ENCODE measurements at places on chromosomes 12 and 14. TPM values are rescaled to one million over a fixed set of nuclear protein-coding genes. Genes with fewer than 3 reads are reported as not detected.

IFNG-AS1 gene
- total RNA-seq, result not detected

DNA sequence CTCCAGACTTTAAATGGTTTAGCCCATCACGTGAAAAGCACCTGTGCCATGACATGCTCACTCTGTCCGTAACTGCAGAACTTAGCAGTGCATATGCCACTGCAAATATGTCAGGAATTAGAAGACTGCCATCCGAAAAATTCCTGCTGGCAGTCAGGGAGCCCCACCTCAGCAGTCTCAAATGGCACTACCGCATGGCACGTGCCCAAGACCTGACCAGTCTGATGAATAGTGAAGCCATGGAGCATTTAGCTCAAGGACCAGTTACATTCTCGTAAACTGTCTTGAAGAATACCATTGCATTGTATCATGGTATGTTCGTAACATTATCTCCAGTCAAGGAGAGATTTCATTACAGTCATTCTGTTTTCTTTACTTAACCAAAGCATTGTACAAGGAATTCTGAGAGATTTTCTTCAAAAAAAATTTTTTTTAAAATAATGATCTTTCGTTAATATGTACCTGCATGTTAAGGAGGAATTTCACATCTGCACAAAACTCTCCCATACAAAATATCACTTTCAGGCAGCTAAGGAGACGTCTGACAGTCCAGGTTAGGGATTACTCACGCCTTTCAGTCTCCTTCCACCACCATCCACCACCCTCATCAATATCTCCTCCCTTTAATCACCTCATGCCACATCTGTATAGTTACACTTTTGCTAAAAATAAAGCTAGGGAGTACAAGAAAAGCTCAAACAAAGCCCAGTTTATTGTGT lies 138.5 kb downstream of the ANO2 start:
- DNase-seq, result peak; percentile 26

CRACR2A gene
- 6.7 TPM for total RNA-seq

- no peak for DNase-seq
Observed at GRCh38 chr14:93964820-93965286, 11.5 kb downstream of the ASB2 start.

DNA sequence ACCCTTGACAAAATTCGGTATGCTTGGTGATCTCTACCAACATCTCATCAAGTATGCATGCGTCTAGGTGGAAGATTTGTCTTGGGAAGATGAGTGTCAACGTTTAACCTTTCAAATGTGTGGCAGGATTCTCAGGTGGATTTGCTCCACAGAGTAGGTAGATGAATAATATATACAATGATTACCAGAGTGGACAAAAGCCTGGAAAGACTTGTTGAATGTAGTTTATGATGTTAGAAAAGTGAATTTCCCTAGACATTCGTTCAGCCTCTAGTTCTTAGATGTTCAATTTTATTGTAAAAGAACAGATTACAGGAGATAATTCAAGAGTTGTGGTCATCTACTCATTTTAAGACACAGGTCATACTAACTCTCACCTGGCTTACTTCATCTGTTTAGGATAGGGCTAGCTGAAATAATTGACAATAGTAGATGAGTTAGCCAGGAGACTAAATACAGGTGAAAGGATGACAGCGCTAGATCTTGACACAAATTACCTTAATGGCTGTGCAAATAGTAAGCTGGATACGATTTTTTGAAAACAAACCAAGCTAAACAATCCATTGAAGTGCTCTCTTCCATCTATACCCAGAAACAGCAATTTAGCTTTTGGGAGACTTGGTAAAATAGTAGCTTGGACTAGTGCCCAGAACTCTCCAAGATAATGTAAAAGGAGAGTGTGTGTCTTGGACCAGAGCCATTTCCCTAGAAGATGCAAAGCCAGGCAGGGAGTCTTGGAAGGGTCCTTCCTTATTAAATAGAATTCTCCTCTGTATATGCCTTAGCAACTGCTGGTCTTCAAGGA lies 168.0 kb downstream of the DACT1 start:
- DNase-seq, result no peak

RASSF8 gene
- 26.6 TPM for total RNA-seq

GRCh38 chr12:1474041-1474573 lies 120.3 kb downstream of the FBXL14 start:
- peak; percentile 99 for DNase-seq

DNA sequence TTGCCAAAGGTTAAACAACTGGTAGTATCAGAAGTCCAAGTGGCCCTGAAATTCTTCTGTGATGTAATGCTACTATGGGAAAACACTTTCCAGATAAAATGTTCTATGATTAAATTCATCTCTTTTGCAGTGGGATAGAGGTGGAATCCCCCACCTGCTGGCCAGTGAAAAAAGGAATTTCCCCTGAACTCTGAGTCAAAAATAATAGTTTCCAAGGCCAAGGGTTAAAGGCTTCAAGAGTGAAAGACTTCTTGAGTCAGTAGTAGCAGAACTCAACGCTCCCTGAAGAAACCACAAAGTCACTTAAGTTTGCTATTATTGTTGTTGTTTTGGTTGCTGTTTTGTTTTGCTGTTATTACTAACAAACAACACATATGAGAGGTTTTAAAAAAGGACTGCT lies 330.8 kb downstream of the SOX5 start:
- DNase-seq, result no peak

DNA sequence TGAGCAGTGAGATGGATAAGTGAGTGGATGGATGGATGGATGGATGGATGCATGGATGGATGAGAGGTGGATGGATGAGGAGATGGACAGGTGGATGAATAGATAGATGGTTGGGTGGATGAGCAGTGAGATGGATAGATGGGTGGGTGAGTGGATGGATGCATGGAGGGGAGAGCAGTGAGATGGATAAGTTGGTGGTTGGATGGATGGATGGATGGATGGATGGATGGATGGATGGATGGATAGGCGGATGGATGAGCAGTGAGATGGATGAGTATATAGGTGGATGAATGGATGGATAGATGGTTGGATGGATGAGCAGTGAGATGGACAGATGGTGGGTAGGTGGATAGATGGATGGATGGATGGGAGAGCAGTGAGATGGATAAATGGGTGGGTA lies 30.6 kb downstream of the LRRC74A start:
- no peak for DNase-seq

GRCh38 chr12:131002216-131002631 lies 48.5 kb downstream of the ADGRD1 start:
- DNase-seq, result no peak

FGF6 gene
- total RNA-seq, result not detected

OTOGL gene
- 0.34 TPM for total RNA-seq

SLC39A2 gene
- total RNA-seq, result not detected

GRCh38 chr12:29565727-29566126 lies 68.2 kb upstream of the OVCH1 start:
- DNase-seq, result no peak

STAC3 gene
- total RNA-seq, result 29.8 TPM

DNA sequence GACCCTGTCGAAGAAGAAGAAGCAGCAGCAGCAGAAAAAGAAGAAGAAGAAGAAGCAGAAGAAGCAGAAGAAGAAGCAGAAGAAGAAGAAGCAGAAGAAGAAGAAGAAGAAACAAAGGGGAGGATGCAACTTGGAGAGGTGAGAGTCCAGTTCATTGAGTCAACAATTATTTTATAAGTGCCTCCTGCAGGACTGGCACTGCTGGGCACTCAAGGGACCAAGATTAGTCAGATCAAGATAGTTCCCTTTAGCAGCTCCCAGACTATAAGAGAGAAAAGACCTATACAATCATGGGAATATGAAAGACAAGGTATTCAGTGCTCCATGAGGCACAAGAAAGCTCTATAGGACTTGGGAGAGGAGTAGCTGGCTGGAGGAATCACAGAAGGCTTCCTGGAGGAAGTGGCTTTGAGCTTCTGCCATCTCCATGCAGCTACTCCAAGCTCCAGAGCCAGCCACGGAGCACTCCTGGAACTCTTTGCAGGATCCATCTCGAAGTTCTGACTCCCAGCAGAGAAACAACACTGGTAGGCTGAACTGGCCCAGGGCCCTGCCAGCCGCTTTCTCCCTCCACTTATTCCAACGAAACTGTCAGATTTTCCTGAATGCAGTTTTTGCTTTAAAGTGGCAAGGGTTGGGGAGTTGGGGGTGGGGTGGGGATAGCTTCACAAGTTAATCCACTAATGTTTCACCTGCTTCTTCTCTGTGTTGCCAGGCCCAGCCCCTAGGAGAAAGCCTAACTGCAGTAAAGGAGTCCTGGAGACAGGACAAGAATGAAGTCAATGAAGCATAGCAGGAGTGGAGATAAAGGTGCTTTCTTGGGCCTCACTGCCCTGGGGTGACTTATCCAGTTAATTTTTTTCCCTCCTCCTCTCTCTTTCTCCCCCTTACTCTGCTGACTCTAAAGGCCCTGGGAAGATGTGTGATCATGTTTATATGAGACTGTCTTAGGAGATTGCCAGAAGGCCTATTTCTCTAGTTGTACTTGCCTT lies 140.1 kb upstream of the PARP11 start:
- no peak for DNase-seq

ALG10B gene
- 4.0 TPM for total RNA-seq

PIK3C2G gene
- total RNA-seq, result not detected

AHNAK2 gene
- 88.2 TPM for total RNA-seq

SLC10A1 gene
- total RNA-seq, result not detected

Measured in LHCN-M2 (cell line).